Activated naive CD4-positive, alpha-beta T cell (primary cell): ENCODE measurements at places on chromosomes 7 and 10.

DNA sequence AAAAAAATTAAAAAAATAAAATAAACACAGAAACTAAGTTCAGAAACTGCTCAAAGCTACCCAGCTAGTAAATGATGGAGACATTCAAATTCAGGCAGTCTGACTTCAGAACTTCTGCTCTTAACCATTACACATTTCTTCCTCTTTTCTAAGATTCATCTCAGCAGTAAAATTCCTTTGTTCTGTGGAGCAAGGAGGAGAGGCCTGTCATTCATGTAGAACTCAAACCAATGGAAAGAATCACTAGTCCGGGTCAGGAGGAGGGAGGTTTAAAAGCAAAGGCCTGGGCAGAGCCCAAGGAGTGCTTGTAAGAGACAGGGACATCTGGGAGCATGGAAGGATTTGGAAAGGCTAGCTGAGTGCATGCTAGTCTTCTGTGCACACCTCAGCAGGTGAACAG, 37.9 kb upstream of the DNAJB12 start:
- DNase-seq = no peak

GRCh38 chr10:102752266-102752930, 8.7 kb downstream of the WBP1L start:
- DNase-seq = no peak

DNA sequence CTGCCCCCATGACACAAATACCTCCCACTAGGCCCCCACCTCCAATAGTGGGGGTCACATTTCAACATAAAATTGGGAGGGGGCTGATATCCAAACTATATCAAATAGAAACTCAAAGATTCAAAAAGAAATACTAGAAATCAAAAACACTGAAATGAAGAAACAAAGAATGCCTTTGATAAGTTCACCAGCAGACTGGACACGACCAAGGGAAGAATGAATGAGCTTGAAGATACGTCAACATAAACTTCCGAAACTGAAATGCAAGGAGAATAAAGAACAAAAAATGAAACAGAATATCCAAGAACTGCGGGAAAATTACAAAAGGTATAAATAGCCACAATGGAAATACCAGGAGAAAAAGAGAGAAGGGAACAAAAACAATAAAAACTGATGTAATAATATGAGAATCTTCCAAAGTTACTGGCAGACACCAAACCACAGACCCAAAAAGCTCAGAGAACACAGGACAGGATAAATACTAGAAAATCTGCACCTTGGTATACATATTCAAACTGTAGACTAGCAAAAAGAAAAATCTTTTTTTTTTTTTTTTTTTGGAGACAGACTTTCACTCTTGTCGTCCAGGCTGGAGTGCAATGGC, 49.5 kb downstream of the BRI3 start:
- no peak for DNase-seq

DNA sequence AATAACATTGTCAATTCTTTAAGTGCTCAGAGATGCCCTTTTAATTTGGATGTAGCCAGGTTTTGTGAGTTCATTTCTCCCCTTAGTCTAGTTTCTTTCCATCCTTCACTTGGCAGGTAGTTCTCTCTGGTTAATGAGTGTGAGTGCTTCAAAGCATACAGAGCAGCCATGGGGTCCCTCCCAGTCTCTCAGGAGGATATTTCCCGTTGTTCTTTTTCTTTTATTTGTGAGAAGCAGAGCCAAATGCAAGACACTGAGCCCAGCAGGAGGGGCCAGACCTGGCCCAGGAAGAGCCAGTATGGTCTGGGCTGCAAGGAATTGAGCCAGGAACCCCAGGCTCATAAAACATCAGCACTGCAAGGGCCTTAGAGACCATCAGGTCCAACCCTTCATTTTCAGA, 52.4 kb downstream of the PLCE1 start:
- DNase-seq = no peak

DNA sequence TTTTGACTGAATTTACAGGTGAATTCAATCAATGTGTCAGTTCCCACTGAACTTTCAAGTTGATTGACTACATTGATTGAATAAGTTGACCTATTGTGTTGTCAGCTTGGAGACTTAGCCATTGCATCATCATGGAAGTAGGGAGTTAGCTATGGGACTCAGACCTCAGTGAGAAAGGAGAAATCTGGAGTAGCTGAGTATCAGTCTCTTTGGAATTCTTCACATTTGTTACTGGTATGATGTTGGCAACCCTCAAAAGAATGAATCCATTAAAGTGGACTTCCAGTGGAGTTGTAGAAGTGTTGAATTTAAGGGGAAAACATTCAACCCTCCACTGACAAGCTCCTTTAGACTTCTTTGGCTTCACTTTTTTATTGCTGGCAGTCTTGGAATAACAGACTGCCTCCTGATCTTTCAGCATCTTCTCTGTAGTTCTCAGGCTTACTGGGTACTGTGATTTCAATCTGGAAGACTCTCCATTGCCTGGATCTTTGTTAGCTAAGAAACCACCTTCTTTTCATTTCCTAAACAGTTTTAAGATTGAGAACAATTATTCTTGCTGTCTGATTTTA, 160.3 kb upstream of the NRP1 start:
- no peak for DNase-seq

DNA sequence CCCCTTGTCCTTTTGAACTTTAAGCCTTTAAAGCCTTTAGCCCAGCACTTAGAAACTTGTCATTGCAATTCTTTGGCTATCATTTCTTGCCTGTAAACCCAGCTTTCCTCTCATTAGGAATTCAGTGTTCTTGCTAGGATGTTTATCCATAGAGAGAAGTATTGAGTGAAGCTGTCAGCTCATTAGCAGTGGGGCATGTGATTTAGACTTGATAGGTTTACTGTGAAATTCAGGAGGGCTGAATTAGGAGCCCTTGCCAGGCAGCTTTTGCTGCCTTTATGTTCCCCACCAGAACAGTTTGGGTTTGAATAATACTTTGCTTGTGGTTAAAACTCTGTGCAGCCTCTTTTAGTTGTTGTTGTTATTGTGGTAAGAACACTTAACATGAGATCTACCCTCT, 39.5 kb downstream of the LHFPL3 start:
- DNase-seq = no peak

DNA sequence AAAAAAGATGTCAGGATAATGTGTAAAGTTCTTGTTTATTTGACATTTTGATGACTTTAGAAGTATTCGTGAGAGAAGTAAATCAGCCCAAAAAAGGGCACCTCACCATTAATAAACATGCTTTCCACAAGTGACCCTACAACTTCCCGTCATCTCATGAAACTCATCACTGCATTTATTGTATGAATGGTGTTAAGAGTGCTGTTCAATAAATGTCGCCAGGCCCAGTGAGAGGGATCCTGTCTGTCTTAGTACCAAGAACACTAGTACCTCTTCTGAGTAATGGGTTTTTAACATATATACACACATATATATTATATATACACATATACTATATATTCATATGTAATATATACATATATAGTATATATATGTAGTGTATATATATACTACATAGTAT, 61.9 kb downstream of the TMEM26 start:
- no peak for DNase-seq

- DNase-seq = no peak
Measured at GRCh38 chr7:42627101-42627500, 284.8 kb downstream of the C7orf25 start.

DNA sequence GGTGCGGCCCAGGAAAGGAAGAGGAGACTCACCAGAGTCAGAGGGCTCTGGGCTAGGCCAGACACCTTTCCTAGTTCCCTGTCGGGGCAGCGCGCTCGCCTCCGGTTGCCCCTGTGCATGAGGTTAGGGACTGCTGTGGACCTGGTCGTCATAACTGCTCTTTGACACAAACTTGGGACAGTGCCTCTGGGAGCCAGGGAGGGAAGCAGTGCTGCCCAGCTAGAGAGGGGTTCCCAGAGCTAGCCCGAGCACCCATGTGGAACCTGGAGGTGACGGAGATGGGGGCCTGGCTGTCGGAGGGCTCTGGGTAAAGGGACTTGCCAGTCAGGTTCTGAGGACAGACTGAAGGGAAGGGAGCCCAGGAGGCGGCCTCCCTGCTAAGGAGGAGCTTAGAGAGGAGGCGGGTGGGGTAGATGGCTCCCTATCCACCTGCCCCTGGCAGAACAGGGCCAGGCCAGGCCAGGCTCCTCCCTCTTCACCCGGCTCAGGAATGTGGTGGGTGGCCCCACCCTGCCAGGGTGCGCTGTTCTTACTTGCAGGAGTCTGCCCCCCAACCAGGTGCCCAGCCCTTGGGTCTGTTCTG, 29.7 kb downstream of the AGAP3 start:
- DNase-seq = no peak

GRCh38 chr7:20932785-20933527, 146.3 kb upstream of the SP8 start:
- DNase-seq = no peak

DNA sequence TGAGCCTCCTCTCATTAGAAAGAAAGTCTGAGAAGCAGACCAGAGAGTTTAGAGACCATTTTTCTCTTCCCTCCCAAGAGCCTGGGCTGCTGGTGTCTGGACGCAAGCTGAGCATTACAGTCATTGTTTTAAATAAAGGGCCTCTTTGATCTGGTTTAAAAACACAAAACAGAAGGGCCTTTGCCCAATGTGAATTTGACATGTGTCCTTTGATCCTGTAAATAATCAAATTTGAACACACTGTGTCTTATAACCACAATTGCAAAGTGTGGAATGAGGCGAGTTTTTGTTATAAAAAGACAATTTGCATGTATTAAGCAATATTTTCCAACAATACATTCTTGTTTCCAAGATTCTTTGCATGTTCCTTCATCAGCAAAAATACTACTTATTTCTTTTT, 158.5 kb downstream of the C7orf25 start:
- no peak for DNase-seq
